ENCODE measurements at places on chromosomes 13 and 19. TPM values are rescaled to one million over a fixed set of nuclear protein-coding genes. Genes with fewer than 3 reads are reported as not detected.

- no peak overlapping the region for H3K4me3 ChIP-seq
- H3K27me3 ChIP-seq = no peaks in the 10 kb centered on the region
- no peak overlapping the region for H3K27ac ChIP-seq
- H3K4me1 ChIP-seq = no peaks in the 10 kb centered on the region
Measured at GRCh38 chr13:36447501-36447900, 15.2 kb downstream of the CCNA1 start.

- H3K27me3 ChIP-seq = no peaks in the 10 kb centered on the region
- H3K4me3 ChIP-seq = no peak overlapping the region
- no peak for DNase-seq
- no peak overlapping the region for H3K27ac ChIP-seq
- no peaks in the 10 kb centered on the region for H3K4me1 ChIP-seq
Measured at GRCh38 chr13:38879278-38879677, 111.4 kb downstream of the STOML3 start.

Gene ABHD8
- 5.1 TPM for total RNA-seq

Gene NCCRP1
- not detected for total RNA-seq

- no peaks in the 10 kb centered on the region for H3K36me3 ChIP-seq
- H3K27me3 ChIP-seq = no peaks in the 10 kb centered on the region
- H3K4me3 ChIP-seq = no peak overlapping the region
Measured at GRCh38 chr13:51781246-51782022, 22.5 kb downstream of the DHRS12 start.

DNA sequence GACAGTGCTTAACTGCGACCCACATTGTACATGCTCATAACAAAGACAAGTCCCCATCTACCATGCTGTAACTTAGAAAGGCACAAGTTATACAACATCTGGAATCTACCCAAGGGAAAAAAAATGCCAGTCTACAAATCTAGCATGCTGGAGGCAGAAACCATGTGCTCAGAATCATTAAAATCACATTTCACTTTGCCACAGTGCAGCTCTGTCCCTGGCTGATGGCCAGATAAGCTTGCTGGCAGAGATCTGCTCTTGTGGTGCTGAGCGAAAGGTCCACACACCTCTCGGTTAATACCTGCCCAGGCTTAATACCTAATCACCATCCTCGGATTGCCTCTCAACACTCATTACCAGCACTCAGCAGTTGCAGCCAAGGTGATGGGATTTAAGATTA is 74.1 kb upstream of the UQCRFS1 start:
- no peaks in the 10 kb centered on the region for H3K36me3 ChIP-seq
- H3K27me3 ChIP-seq = peaks cover 8% of the 10 kb centered on the region
- DNase-seq = no peak
- H3K4me1 ChIP-seq = no peaks in the 10 kb centered on the region
- no peak overlapping the region for H3K4me3 ChIP-seq

- no peak overlapping the region for H3K4me3 ChIP-seq
- peaks cover 8% of the 10 kb centered on the region for H3K27me3 ChIP-seq
- DNase-seq = no peak
- H3K36me3 ChIP-seq = peaks cover 29% of the 10 kb centered on the region
- H3K4me1 ChIP-seq = peaks cover 42% of the 10 kb centered on the region
Measured at GRCh38 chr19:10285393-10285792, 1.4 kb upstream of the ICAM4 start.

Gene TNFAIP8L1
- 15.9 TPM for total RNA-seq

- H3K4me3 ChIP-seq = no peak overlapping the region
- H3K27me3 ChIP-seq = no peaks in the 10 kb centered on the region
- peaks cover 66% of the 10 kb centered on the region for H3K36me3 ChIP-seq
- H3K4me1 ChIP-seq = no peaks in the 10 kb centered on the region
- H3K27ac ChIP-seq = no peak overlapping the region
- no peak for DNase-seq
Measured at GRCh38 chr19:49104229-49104864, 9.8 kb upstream of the LIN7B start.

GRCh38 chr13:29104461-29104860 is 284.3 kb downstream of the MTUS2 start:
- no peak overlapping the region for H3K27ac ChIP-seq
- peaks cover 2% of the 10 kb centered on the region for H3K27me3 ChIP-seq
- no peaks in the 10 kb centered on the region for H3K36me3 ChIP-seq
- H3K4me1 ChIP-seq = no peaks in the 10 kb centered on the region
- DNase-seq = no peak

- H3K4me3 ChIP-seq = peak overlapping the region; percentile 94
- no peaks in the 10 kb centered on the region for H3K27me3 ChIP-seq
- H3K4me1 ChIP-seq = peaks cover 61% of the 10 kb centered on the region
- DNase-seq = no peak
- H3K27ac ChIP-seq = peak overlapping the region; percentile 90
- H3K36me3 ChIP-seq = peaks cover 7% of the 10 kb centered on the region
Measured at GRCh38 chr13:49997955-49998354, 1.1 kb downstream of the TRIM13 start.

DNA sequence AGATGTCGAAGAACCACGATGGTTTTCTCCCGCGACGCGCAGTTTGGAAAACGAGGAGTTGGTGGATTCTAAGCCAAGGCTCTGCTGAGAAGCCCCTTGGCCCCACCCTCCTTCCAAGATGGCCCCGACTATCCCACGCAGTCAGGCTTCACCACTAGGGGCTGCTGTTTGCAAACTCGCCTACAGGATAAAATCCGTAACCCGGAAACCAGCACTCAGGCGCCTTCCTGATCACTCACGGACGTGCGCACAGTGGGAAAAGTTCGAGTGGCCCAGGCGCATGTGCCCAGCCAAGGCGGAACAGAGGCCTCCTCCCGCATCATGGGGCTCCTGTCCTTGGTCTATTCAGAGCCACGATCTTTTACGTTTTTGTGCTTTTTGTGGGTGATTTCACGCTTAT is 19.2 kb upstream of the UQCR11 start:
- no peaks in the 10 kb centered on the region for H3K27me3 ChIP-seq
- peak; percentile 47 for DNase-seq
- no peaks in the 10 kb centered on the region for H3K36me3 ChIP-seq
- H3K4me1 ChIP-seq = no peaks in the 10 kb centered on the region
- H3K4me3 ChIP-seq = no peak overlapping the region
- H3K27ac ChIP-seq = no peak overlapping the region

- peaks cover 4% of the 10 kb centered on the region for H3K4me1 ChIP-seq
- no peaks in the 10 kb centered on the region for H3K27me3 ChIP-seq
- no peak overlapping the region for H3K4me3 ChIP-seq
- H3K27ac ChIP-seq = no peak overlapping the region
Measured at GRCh38 chr19:10646456-10647159, 7.5 kb upstream of the ILF3 start.

Gene CGB3
- total RNA-seq = not detected

Gene PLEKHA4
- total RNA-seq = 2.8 TPM

- no peak for DNase-seq
- peaks cover 35% of the 10 kb centered on the region for H3K4me1 ChIP-seq
- H3K27me3 ChIP-seq = no peaks in the 10 kb centered on the region
- no peak overlapping the region for H3K4me3 ChIP-seq
Measured at GRCh38 chr19:8324186-8325050, 3.1 kb downstream of the RPS28 start.
